ENCODE measurements at places on chromosomes 13 and 19. TPM values are rescaled to one million over a fixed set of nuclear protein-coding genes. Genes with fewer than 3 reads are reported as not detected.

SULT2A1 gene
- total RNA-seq, result not detected

ZNF615 gene
- 16.7 TPM for total RNA-seq

GRK1 gene
- total RNA-seq, result not detected

PTGER1 gene
- total RNA-seq, result 6.6 TPM

ZIC5 gene
- total RNA-seq, result under 0.01 TPM

FFAR1 gene
- not detected for total RNA-seq

EID2B gene
- total RNA-seq, result 3.8 TPM

TEAD2 gene
- 18.5 TPM for total RNA-seq

TLE2 gene
- total RNA-seq, result 4.3 TPM

VSTM2B gene
- total RNA-seq, result not detected

SHD gene
- total RNA-seq, result not detected

CDADC1 gene
- total RNA-seq, result 3.1 TPM

MEDAG gene
- 137 TPM for total RNA-seq

CALR3 gene
- total RNA-seq, result not detected

TMEM221 gene
- 0.09 TPM for total RNA-seq

UFM1 gene
- total RNA-seq, result 68.1 TPM

NMRK2 gene
- not detected for total RNA-seq

MARCHF2 gene
- 54.2 TPM for total RNA-seq

ZNF773 gene
- 15.6 TPM for total RNA-seq

EDNRB gene
- total RNA-seq, result 62.6 TPM

SWSAP1 gene
- 0.47 TPM for total RNA-seq

KIR2DL1 gene
- total RNA-seq, result not detected

ZNF229 gene
- 18.0 TPM for total RNA-seq

TSPAN16 gene
- total RNA-seq, result not detected

CNMD gene
- total RNA-seq, result not detected

POU4F1 gene
- total RNA-seq, result not detected

SMIM44 gene
- not detected for total RNA-seq

CGB5 gene
- not detected for total RNA-seq

DUS3L gene
- 22.9 TPM for total RNA-seq

LHFPL6 gene
- total RNA-seq, result 34.0 TPM

SIGLEC8 gene
- total RNA-seq, result not detected

SYNGR4 gene
- not detected for total RNA-seq

ZNF433 gene
- total RNA-seq, result 4.9 TPM

SIGLEC5 gene
- not detected for total RNA-seq

GFY gene
- total RNA-seq, result not detected

NKPD1 gene
- total RNA-seq, result 0.52 TPM
